Heart right ventricle (tissue), 16 donors: ENCODE measurements at places on chromosomes 3 and 15.

DNA sequence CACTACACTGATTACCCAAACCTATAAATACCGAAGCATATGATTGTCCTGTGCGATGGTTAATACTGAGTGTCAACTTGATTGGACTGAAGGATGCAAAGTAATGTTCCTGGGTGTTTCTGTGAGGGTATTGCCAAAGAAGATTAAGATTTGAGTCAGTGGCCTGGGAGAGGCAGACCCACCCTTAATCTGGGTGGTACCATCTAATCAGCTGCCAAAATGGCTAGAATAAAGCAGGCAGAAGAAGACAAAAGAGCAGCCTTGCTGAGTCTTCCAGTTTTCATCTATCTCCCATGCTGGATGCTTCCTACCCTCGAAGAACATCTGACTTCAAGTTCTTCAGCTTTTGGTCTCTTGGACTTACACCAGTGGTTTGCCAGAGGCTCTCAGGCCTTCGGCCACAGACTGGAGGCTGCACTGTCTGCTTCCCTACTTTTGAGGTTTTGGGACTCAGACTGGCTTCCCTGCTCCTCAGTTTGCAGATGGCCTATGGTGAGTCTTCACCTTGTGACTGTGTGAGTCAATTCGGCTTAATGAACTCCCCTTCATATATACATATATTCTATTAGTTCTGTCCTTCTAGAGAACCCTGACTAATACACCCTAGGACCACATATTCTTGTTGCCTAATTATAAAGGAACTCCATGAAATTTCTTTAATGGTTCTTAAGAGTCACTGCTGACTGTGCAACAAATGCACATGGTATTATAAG is 31.7 kb downstream of the CSNK1G1 start:
- DNase-seq, result no peak

GRCh38 chr3:52323526-52324295 is 7.6 kb downstream of the DNAH1 start:
- no peak for DNase-seq

DNA sequence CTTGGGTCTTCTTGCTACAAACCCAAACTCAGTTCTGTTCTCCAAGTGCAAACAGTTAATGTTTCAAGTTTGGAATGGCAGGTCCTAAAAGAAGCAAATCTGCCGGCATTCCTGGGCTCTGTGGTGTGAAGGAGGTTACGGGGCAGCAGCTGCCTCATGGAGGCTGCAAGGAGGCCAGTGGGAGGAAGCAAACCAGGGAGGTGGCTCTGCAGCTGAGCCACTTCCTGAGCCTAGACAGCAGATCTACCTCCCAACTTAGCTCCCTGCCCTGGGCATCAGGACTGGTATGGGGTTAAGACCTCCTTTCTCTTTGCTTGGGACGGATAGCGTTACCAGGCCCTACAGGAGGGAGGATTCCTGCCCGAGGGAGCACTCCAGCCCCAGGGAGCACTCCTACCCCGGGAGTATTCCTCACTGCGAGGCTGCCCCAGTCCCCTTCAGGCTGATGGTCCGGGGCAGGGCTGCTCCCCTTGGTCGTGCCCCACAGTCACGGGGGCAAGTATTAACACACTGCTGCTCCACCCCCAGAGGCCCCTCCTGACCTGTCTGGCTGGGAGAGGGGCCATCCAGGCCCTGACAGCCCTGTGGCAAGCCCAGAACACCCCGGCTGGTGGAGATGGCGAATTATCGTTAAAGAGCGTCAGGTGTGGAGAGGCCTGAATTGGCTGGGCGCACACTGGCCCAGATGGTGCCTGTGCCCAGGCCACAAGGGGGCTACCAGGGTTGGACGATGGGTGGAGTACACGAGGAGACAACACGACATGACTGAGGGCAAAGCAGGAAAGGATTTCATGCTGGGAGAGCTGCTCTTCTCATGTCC is 129.9 kb downstream of the ATP10A start:
- no peak for DNase-seq

GRCh38 chr3:26712211-26713026 is 89.8 kb downstream of the LRRC3B start:
- no peak for DNase-seq
